Tibial nerve (tissue), 4 donors: ENCODE measurements at places on chromosomes 4 and X. TPM values are rescaled to one million over a fixed set of nuclear protein-coding genes. Genes with fewer than 3 reads are reported as not detected.
A peak's percentile ranks its signal among the peaks of the same experiment; 100 is the strongest.

- no peak for DNase-seq
Observed at GRCh38 chrX:38513112-38513742, 48.1 kb upstream of the TSPAN7 start.

The METAP1 gene
- 32.1 TPM for total RNA-seq

- DNase-seq: peak; percentile 54
Observed at GRCh38 chr4:155960522-155960921, 6.9 kb upstream of the CTSO start.

DNA sequence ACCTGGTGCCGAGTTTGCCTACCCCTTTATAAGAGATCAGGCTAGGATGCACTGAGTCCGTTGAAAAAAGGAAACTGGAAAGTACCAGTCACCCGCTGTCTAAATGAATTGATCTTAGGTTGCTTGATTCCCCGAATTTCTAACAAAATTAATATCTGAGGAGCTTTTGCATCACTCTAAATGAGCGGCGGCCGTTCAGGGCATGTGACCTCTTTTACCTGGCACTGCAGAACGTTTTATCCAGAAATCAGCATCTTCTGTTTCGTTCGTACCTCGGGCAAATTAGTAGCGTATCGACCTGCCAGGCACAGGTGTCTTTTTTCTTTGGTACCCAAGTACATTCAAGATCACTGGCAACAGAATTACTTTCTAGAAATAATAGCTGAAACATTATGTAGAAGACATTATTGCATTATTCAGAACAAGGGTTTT lies 876 bp downstream of the KLHL2 start:
- DNase-seq: no peak

GRCh38 chr4:140675599-140676231 lies 80.5 kb downstream of the TBC1D9 start:
- no peak for DNase-seq

- DNase-seq: no peak
Observed at GRCh38 chrX:13750204-13750603, 15.7 kb downstream of the OFD1 start.

DNA sequence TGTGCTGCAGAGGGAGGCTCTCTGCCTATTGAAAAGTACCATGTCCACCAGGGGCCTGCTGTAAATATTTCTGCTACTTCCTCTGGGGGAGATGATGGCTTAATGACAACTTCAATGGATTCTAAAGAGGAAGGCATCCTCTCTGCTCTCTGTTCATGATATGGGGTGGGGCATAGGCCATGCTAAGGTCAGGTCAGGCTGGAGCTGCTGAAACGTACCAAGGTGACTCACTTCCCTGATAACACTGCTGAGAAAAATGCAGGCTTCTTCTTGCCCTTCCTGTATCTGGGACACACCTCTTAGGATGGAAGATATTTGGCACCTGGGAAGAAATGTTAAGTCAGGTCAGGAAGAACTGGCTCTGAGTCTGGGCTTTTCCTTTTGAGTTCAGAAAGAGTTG lies 31.5 kb downstream of the HS3ST1 start:
- no peak for DNase-seq
